ENCODE measurements at places on chromosomes 7 and 10.

DNA sequence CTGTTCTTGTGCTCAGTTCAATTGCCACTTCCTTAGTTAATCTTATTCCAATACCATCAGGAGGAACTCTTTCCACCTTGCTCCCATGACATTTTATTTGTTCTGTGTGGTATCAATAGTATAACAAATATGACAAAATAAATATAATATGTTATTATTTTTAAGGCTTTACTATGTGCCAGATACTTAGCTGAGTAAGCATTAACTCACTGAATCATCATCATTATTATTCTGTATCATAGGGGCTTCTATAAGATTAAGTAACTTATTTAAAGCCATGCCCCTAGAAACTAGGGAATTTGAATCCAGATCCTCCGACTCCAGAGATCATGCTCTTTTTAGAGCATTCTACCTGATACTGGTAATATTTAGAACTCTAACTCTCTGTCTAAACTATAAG is 33.5 kb upstream of the SKAP2 start:
- no peak for DNase-seq

DNA sequence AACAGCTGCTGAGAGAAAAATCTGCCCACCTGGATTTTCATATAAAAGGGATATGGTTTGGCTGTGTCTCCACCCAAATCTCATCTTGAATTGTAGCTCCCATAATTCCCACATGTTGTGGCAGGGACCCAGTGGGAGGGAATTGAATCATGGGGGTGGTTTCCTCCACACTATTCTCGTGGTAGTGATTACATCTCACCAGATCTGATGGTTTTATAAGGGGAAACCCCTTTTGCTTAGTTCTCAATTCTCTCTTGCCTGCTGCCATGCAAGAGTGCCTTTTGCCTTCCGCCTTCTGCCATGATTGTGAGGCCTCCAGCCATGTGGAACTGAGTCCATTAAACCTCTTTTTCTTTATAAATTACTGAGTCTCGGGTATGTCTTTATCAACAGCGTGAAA is 20.8 kb upstream of the MKI67 start:
- DNase-seq: peak; percentile 49

- no peak for DNase-seq
These were observed 8.4 kb downstream of the ARHGAP21 start for GRCh38 chr10:24715246-24715769.

- DNase-seq: peak; percentile 45
These were observed 198.2 kb downstream of the MLLT10 start for GRCh38 chr10:21732067-21732772.

- no peak for DNase-seq
These were observed 132.3 kb upstream of the CDK1 start for GRCh38 chr10:60645980-60646379.

DNA sequence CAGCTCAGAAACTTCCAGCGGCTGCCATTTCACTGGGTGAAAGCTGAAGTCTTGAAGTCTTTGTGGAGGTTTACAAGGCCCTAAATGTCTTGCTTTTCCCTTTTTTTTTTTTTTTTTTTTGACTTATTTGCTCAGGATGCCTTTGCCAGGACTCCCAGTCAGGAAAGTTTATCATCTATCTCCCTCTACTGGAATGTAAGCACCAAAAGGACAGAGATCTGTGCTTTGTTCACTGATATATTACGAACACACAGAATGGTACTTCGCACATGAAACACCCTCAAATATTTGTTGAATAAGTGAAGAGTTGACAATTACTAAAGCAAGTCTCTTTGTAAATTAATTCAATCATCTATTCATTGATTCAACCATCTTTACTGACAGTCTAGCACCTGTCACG is 23.2 kb downstream of the ABCB4 start:
- no peak for DNase-seq

DNA sequence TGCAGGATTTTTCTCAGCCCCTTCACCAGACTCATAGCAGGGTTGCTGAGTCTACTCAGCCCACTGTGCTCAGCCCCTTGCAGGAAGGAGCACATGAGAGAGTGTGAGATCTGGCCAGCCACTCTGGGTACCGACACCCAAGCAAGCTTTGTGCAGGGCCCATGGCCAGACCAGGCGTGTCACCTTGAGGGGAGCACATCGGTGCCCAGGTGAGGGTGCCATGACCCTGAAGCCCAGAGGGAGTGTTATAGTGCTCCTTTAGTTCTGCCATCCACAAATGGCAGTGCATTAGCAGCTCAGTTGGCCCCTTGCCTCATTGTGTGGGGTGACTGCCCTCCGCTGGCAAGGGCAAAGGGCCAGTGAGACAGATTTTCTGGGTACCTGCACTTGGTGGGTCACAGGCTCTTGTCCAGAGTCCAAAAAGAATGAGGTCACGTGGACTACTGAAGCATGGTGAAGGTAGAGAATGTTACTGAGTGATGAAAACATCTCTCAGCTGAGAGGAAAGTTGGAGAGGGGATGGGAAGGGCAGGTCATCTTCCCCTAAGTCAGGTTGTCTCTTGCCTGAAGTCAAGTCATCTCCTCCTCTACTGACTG is 181.8 kb downstream of the MACC1 start:
- DNase-seq: no peak

- DNase-seq: no peak
These were observed 126.4 kb downstream of the ADCY1 start for GRCh38 chr7:45700556-45700955.

DNA sequence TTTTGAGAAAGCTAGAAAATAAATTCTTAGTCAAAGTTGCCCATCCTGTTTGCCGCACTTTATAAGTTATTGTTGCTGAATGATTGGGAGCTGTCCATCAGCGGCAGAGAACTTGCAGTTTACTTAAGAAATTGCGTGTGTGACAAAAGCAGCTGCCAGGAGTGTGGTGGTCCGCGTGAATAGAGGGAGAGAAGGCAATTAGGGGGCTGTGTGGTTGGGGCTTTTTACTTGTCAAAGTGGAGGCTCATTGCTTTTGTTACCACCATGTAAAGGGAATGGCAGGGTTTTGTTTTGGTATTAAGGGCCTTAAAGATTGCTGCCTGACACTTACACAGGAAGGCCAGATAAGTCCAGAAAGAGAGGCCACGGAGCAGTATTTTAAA is 177.8 kb downstream of the TCF7L2 start:
- no peak for DNase-seq

DNA sequence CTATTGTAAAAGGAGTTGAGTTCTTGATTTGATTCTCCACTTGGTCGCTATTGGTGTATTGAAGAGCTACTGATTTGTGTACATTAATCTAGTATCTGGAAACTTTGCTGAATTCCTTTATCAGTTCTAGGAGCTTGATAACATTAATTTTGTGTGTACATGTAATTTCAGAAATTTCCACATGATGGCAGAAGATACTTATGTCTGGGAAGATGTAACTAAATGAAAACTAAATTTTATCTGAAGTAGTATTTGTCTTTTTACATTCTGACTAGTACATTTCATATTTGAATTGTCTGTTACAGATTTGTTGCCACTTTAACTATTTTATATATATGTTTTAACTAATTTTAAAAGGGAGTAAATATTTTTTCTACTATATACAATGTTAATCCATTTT is 27.6 kb downstream of the SDHAF3 start:
- no peak for DNase-seq

- no peak for DNase-seq
These were observed 93.6 kb downstream of the CACNB2 start for GRCh38 chr10:18233775-18234174.

- DNase-seq: no peak
These were observed 61.2 kb downstream of the KLF6 start for GRCh38 chr10:3723766-3724165.

DNA sequence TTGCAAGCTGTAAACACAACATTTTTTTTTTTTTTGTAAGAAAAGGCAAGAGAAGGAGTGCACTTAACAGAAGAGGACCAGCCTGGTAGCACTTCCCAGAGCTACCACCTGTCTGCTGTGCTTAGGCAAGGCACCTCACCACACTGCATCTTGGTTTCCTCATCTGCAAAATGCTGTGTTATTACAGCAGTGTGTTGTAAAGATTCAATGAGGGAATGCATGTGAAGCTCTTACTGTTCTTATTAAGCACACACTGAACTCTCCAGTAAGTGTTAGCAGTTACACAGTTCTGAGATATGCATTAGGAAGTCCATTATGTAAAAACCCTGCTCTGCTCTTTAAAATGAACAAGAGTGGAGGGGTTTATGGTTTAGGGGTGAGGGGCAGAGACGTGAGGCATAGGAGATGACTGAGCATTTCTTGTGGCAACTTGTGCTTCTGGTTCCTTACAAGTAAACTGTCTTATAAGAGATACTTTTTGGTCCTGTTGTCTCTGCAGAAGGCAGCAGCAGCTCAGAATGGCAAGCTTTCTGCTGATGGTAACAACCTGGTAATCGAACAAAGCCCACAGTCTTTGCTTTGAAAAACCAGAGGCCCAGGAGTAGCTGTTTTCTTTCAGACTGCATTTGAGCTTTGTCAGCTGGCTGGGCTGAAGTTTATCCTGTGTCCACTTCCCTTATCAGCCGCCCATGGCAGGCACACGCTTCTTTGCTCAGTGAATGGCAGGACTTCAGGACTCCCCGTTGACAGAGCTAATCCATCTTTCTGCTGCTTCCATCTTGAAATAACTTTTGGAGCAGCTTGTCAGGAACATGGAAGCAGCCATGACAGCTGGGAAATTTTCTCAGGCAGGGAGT is 98.8 kb upstream of the BMPER start:
- no peak for DNase-seq

- DNase-seq: no peak
These were observed 137.5 kb upstream of the MKLN1 start for GRCh38 chr7:131190146-131190545.

DNA sequence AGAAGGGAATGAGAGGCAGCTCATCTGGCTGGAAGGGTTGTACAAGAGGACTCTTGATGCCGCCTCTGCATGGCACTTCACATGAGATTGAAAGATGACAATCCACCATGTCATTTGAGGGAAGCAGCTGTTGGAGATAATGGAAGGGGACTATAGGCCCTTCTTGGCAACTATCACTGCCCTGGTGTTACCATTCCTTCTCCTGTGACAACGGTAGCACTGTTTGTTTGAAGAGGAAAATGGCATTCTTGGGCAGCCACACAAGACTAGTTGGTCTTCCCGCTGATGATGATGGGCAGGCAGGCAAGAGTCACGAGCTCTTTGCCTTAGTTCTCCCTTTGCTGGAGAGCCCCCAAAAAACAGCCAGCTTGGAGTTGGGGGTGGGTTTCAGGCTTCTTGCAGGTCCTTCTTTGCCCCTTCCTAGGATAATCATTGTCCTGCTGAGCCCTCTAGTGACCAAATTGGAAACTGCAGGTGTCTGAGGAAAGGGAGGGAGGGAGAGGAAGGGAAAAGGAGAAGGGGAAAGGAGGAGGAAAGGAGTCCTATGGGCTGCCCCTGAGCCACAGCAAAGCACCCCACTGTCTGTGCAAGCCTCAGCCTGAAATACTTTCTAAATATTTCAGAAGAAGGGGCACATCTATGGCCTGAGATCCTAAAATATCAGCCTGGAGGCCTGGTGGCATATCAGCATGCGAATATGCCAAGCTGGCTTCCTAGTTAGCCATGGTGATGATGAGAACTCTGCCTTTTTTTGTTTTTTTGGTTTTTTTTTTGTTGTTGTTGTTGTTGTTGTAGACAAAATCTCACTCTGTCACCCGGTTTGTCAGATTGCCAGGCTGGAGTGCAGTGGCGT is 165.6 kb upstream of the KMT2E start:
- peak; percentile 23 for DNase-seq

GRCh38 chr7:17773289-17773626 is 167.0 kb downstream of the SNX13 start:
- peak; percentile 43 for DNase-seq

DNA sequence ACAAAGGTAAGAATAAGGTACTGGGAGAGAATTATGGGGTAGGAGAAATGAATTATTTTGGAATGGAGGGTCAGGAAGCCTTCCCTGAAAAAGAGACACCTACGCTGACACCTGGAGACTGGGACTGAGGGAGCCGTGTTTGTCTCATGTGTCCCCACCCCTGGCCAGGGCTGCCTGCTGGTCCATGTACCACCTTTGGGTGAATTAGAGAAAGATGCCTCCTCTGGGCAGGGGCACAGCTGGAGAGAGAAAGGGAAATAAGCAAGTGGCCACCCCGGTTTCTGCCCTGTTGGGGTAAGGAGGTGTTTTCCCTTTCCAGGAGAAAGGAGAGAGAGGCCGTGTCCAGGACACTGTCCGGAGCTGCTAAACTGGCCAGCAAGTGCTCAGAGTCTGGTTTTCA is 21.8 kb downstream of the UBTD1 start:
- DNase-seq: no peak

GRCh38 chr10:72087392-72087968 is 871 bp downstream of the SPOCK2 start:
- DNase-seq: peak; percentile 46

DNA sequence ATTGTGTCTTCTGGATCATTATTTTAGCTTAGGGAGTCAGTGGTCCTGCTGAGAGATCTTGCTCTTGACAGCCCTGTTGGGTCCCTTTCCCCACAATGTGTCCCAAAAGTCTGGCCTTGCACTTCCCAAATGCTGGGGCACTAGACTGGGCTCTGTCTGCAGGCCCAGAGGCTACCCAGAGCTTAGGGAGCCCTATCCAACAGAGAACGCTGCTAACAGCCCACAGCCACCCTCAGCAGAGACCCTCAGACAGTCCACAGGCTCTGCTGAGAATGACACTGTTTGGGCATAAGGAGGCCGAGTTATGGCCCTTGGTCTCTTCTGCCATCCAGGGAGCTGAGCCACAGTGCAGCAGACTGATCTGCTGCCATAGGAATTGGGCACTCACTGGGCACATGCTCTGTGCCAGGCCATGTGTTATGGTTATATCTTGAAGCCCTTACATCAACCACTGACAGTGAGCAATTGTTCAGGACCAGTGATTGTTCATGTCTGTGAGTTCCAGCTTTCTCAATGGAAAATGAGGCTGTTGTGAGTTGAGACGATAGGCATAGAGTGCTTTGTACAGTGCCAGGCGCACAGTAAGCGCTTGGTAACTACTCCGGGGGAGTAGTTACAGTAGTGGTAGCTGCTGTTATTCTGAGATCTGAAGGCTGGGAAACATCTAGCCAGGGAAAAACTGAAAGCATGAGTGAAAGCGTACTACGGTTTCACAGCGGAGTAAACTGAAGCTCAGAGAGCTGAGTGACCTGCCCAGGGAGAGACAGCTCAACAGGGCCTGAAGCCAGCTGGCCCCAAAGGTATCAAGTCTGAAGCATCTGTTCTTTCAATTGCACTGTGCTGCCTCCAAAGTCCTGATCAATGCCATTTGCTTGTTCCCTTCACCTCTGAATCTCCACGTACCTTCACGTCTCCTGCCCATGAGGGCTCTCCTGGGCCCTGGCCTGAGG is 77.6 kb upstream of the PRLHR start:
- DNase-seq: no peak

GRCh38 chr7:40680657-40681056 is 545.9 kb downstream of the SUGCT start:
- DNase-seq: no peak

GRCh38 chr7:155351120-155351870 is 53.6 kb downstream of the INSIG1 start:
- DNase-seq: no peak

- no peak for DNase-seq
These were observed 117.2 kb downstream of the DLG5 start for GRCh38 chr10:77809336-77809735.

- no peak for DNase-seq
These were observed 123.4 kb downstream of the CUX1 start for GRCh38 chr7:101940830-101941229.

- no peak for DNase-seq
These were observed 488.5 kb downstream of the LRMDA start for GRCh38 chr10:75919913-75920312.
